ENCODE measurements at places on chromosomes 6 and 20. TPM values are rescaled to one million over a fixed set of nuclear protein-coding genes. Genes with fewer than 3 reads are reported as not detected.
A peak's percentile ranks its signal among the peaks of the same experiment; 100 is the strongest.

Gene HLA-DPA1
- 17.8 TPM for total RNA-seq

DNA sequence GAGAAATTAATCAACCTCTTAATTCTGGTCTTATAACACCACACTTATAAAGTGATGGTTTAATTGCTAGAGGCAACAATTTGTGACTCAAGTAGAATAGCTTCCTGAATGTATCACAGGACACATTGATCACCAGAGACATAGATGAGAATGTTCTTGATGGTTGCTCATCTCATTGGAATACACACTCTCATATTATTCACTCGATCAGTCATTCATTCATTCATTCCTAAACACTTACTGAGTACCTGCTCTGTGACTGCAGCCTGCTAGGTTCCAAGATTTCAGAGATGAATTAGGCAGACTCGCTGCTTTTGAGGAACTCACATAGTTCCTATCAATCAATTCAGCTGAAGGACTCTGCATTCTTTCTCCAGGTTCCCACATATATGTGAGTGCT lies 365.1 kb upstream of the SOX4 start:
- DNase-seq: no peak

Gene RNF39
- total RNA-seq: not detected

- peak; percentile 15 for DNase-seq
Observed at GRCh38 chr6:116616737-116617053, 416 bp downstream of the RSPH4A start.

- no peak for DNase-seq
Observed at GRCh38 chr6:118825661-118826060, 68.3 kb upstream of the ASF1A start.

DNA sequence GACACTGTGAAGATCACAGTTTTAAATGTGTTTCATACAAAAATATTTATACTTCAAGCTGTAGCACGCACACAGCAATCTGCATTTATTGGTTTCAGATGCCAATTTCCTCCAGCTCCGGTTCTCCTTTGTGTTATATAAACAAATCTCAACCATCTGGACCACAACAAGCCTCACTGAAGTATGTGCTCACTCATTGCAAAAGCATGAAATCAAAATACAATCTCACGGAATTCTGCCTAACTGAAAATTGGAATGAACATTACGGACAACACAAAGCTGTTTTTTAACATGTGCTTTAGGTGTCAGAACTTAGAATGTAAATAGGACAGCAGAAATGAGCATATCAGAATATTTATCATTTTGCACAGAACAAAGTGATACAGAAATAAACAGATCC lies 38.0 kb downstream of the RCAN2 start:
- no peak for DNase-seq

DNA sequence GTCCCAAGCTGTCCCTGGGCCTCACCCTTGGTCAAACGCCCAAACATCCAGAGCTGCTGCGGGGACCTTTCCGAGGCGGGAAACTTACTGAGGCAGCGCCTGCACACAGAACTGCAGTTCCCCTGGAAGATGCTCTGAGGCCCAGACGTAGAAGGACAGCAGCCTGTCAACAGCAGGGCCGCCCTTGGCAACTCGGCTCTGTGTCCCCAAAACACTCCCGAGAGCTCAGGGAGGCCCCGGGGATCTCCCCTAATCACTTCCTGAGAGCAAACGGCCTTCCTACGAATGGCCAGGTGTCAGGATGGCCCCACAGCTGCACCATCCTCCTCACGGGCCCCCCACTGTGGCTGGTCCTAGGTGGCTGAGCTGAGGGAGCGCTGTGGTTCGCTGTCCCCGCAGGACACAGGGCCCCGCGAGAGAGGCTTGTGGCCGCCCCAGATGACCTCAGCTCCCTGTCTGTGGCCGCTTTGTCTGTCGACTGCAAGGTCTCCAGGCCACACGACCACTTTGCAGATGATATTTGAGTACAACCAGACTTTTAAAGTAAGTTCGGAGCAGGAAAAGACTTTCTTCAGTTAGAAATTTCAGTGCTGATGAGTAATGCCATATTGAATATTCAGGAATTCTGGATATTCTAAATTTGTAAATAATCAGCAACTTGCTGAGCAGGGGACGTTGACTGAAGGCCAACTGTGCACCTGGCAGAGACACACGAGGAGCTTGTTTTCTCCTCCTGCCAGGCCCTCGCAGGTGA lies 46.0 kb downstream of the DLL1 start:
- no peak for DNase-seq

Gene FAM110A
- 1.4 TPM for total RNA-seq

- no peak for DNase-seq
Observed at GRCh38 chr6:100881707-100882040, 545 bp upstream of the ASCC3 start.

DNA sequence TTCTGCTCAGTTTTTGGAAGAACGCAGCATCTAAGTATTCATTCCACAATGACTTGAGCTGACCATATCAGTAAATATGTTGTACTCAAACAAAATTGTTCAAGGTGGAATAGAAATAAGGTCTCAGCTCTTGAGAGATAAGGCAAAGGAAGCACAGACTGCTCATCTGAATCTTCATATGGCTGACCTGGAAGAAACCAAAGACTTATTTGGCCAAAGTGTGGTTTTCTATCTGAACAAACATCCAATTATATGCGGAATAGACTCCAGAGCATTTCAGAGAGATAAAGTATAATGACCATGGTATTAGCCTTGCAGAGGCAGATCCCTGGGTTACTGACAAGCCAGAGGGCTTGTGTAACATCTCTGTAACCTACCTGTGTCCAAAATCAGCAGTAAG lies 308.7 kb downstream of the CD83 start:
- DNase-seq: no peak

- no peak for DNase-seq
Observed at GRCh38 chr6:158711264-158711663, 61.4 kb downstream of the SYTL3 start.

DNA sequence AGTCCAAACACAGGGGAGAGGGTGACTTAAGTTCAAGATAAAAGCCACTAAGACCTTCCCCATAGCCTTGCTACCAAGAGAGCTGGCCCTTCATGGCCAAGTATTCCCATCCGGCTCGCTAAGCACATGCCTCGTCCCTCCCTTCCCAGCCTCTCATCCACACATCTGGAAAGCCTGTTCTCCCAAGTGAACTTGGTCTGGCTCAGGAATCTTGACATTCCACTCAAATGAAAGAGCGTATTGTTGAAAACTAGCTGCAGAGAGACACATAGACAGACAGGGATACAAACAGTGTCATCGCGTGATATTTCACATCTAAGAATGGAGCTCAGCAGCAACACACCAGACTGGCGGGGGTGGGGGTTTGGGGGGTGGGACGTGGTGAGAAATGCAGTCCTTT lies 182.8 kb upstream of the FOXQ1 start:
- DNase-seq: no peak

DNA sequence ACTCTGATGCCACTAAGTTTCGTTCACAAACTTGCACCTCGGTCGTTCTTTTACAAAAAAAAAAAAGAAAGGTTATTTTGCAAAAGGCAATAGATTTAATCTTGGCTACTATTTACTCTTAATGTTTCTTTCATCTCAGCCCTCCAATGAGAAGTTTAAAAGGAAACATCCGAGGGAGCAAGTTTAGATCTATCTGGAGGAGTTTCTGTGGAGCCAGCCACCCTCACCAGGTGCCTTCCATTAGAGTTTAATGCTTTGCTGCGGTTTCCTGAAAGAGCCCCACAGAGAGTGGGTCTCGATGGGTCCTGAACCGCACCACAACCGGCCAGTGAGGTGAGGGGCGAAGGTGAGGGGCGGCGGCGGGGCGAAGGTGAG lies 632 bp downstream of the PRKN start:
- no peak for DNase-seq

Data from heart right ventricle (tissue), 16 donors.